ENCODE measurements at places on chromosomes 12 and 14.

DNA sequence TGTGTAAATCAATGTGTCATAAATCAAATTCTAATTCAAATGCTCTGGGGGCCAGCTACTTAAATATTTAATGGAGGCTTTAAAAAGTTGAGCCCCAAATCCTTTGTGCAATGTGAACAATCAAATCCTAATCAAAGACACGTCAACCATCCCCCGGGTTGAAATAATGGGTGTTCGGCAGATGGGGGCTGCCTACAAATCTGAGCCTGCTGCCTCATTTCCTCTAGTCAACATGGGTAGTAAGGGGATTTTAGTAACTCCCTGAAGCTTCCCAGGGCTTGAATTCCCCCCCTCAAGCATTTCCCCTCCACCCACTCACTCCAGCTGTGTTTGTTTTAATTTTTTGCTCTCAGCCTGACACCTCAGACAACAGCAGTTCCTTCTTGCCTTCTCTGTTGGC, 37.8 kb downstream of the SRRM4 start:
- DNase-seq, result no peak

DNA sequence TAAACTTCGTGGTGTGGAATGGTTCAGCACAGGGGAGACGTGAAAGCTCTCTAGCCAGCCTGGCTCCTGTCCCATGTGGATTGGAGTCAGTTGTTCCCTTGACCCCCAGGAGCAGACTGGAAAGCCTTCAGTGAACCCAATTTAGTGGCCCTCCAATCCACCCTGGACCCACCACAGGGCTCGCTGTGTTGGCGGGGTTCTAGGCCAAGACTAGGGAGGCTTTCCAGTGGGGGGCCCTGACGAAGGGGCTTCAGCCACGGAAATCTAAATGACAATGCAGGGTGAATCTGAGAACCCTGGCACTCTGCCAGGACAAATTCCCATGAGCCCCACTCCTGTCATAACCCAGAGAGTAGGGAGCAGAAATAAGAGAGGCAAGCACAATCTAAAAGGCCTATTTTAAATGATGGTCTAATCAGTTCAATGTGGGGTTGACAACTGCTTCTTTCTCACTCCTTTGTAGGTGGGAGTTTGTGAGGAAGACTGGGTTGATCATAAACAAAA, 110.8 kb downstream of the SLC35F4 start:
- no peak for DNase-seq

GRCh38 chr14:80385336-80385735, 174.0 kb upstream of the DIO2 start:
- no peak for DNase-seq

GRCh38 chr14:83994020-83994419, 1535.9 kb upstream of the FLRT2 start:
- DNase-seq, result no peak

- no peak for DNase-seq
Measured at GRCh38 chr12:21638054-21638891, 19.4 kb downstream of the LDHB start.

DNA sequence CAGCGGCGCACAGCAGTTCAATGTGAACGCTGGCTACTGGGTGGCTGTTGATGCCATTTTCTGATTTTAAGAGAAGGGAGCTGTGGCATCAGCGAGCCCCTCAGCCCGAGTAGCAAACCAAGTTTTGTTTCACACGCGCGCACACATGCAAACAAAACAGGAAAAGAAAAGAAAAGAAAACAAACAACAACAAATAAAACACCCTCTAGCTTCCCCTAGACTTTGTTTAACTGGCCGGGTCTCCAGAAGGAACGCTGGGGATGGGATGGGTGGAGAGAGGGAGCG, 540 bp downstream of the PAX9 start:
- no peak for DNase-seq

DNA sequence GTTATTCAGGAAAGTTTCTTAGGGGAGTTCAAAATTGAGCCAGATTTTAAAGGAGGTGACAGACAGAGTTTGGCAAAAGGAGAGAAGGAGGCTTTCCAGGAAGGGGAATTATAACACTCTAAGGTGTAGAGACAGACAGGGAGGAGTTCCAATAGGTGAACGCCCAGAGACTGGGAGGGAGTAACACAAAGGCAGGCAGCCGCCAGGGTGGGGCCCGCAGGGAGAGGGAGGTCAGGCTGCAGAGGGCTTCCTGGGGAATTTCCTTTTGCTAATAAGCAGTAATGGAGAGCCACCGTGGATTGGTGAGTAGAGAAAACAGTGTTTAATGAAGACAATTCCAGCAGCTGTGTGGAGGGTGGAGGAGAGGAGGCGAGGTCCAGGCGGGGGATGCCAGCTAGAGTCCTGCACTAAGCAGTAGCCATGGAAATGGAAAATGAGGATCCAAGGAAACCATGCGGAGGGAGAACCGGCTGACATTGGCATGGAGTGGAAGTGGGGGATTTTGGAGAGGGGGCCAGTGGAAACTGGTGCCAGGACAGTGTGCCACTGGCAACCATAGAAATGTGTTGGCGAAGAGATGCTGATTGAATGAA, 22.2 kb downstream of the GRIN2B start:
- DNase-seq, result no peak

DNA sequence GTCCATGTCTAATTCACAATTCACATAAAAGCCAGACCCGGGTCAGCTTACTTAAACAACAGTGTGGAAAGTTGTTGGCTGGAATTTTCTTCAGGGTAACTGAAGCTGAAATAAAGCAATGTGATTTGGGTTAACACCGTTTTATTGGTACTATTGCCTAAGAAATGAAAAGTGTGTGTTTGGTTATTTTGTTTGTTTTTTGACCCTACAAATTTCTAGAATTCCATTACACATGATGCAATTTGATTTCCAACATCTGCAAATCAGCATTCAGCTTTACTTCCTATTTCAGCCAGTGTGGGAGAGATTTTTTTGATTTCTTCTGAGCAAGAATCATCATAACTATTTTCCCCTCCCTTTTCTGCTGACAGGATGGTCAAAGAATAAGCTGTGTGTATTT, 45.7 kb upstream of the CLMN start:
- no peak for DNase-seq

- DNase-seq, result no peak
Measured at GRCh38 chr14:77882098-77882497, 82.2 kb downstream of the ADCK1 start.

DNA sequence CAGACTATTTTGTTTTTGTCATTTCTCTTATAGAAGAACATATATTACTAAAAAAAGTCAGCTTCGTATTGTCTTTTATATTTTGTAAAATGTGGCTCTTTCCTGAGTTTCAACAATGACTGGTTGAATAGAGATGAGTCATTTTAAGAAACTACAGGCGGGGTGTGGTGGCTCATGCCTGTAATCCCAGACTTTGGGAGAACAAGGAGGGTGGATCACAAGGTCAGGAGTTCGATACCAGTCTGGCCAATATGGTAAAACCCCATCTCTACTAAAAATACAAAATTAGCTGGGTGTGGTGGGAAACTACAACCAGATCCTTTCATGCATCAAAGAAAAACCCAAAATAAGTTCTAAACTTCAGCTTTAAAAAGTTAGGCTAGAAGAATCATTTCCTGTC, 28.8 kb downstream of the HECTD4 start:
- no peak for DNase-seq

GRCh38 chr12:100388382-100388781, 31.5 kb downstream of the SLC17A8 start:
- no peak for DNase-seq

- DNase-seq, result no peak
Measured at GRCh38 chr12:42186793-42187192, 42.1 kb upstream of the GXYLT1 start.

DNA sequence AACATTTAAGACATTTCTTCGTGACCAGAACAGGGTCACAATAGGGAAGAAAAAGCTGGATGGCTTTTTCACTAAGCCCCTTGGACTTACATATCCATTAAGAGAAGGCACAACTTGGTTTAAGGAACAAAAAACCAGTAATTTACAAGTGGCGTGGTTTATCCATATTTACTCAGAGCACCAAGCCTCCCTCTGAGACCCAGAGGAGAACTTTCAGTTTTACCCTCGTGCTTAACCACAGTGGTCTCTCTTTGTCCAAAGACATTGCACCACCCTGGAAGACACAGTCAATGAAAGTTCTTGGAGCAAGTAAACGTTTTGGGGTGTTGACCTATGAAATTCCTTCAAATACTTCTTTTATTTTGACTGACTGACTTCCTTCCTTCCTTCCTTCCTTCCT, 52.5 kb downstream of the SSPN start:
- no peak for DNase-seq

GRCh38 chr12:110600254-110600653, 13.7 kb upstream of the TCTN1 start:
- DNase-seq, result no peak

Measured in GM19239 (cell line).